Activated naive CD8-positive, alpha-beta T cell treated with anti-CD3 and anti-CD28 coated beads for 36 hours (primary cell): ENCODE measurements at places on chromosomes 1 and 21. TPM values are rescaled to one million over a fixed set of nuclear protein-coding genes. Genes with fewer than 3 reads are reported as not detected.

GRCh38 chr1:48222501-48223242 lies at the start of gene SLC5A9:
TSS of gene SLC5A9 (plus strand) at chr1:48222716. CDS start at chr1:48222737, 21 bp downstream.
- no peaks in the 10 kb centered on the region for H3K36me3 ChIP-seq
- no peak for DNase-seq
- no peaks in the 10 kb centered on the region for H3K27me3 ChIP-seq
- no peak within 1 kb of the TSS for H3K27ac ChIP-seq

DNA sequence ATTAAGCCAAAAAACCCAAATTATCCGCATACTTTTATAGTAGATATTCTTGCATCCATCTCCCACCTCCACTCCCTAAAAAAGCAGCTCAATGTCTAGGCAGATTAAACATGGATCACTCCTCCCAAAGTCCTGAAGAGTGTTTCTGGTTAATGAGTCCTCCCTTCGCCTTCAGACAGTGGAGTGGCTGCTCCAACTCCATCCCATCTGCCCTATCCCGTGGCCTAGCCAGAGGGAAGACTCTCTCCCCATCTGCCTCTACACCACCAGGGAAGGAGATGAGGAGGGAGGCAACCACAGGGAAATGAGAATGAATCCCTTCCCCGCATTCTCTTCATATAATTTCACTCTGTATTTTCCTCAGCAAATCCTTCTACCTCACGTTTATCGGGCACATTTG lies 103.8 kb downstream of the SLC45A1 start:
- H3K4me1 ChIP-seq = peaks cover 41% of the 10 kb centered on the region
- H3K27ac ChIP-seq = no peak overlapping the region
- H3K36me3 ChIP-seq = peaks cover 32% of the 10 kb centered on the region
- no peaks in the 10 kb centered on the region for H3K27me3 ChIP-seq

DNA sequence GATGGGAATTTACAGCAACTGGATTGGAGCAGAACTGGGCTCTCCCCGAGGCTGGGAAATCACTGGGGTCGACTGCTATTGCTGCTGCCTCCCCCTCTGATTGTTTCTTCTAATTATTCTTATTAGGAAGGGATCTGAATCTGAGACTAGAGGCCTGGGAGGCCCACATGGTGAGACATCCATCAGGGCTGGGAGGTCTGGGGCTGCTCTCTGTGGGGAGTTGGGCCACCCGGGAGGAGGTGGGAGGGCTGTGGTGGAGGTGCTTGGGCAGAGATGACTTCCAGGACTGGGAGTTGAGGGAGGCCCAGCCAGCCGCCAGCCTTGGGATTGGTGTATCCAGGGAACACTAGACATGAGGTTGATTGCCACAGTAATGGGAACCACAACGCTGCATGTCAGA lies 247.9 kb downstream of the GRIK3 start:
- H3K4me3 ChIP-seq = no peak overlapping the region
- H3K4me1 ChIP-seq = no peaks in the 10 kb centered on the region
- H3K27me3 ChIP-seq = peaks cover 11% of the 10 kb centered on the region
- H3K36me3 ChIP-seq = no peaks in the 10 kb centered on the region
- H3K27ac ChIP-seq = no peak overlapping the region

Gene GPR3
- total RNA-seq = 3.9 TPM

DNA sequence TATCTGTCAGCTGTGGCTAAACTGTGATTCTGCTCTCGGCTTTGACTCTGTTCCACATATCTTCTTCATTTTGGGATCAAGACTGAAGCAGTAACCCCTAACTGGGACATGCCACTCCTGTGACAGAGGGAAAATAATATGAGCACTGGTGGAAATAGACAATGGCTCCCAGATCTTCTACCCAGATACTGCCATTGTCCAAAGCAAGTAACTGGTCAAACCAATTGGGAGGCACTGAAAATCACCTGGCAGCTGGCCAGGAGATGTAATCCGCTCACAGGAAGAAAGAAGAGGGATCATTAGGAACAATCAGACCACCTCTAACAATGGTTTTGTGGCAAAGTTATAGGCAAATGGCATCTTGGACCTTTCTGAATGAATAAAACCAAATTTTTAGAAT lies 10.7 kb downstream of the SNX7 start:
- H3K27ac ChIP-seq = no peak overlapping the region
- H3K4me1 ChIP-seq = no peaks in the 10 kb centered on the region
- no peaks in the 10 kb centered on the region for H3K36me3 ChIP-seq
- H3K27me3 ChIP-seq = peaks cover 11% of the 10 kb centered on the region
- H3K4me3 ChIP-seq = no peak overlapping the region
- no peak for DNase-seq

- no peak overlapping the region for H3K4me3 ChIP-seq
- peaks cover 15% of the 10 kb centered on the region for H3K4me1 ChIP-seq
- no peak overlapping the region for H3K27ac ChIP-seq
- DNase-seq = no peak
- no peaks in the 10 kb centered on the region for H3K36me3 ChIP-seq
- peaks cover 6% of the 10 kb centered on the region for H3K27me3 ChIP-seq
These were observed 15.9 kb upstream of the DISP1 start for GRCh38 chr1:222798975-222799374.

Gene EDARADD
- 1.6 TPM for total RNA-seq

Gene VN1R5
- not detected for total RNA-seq

DNA sequence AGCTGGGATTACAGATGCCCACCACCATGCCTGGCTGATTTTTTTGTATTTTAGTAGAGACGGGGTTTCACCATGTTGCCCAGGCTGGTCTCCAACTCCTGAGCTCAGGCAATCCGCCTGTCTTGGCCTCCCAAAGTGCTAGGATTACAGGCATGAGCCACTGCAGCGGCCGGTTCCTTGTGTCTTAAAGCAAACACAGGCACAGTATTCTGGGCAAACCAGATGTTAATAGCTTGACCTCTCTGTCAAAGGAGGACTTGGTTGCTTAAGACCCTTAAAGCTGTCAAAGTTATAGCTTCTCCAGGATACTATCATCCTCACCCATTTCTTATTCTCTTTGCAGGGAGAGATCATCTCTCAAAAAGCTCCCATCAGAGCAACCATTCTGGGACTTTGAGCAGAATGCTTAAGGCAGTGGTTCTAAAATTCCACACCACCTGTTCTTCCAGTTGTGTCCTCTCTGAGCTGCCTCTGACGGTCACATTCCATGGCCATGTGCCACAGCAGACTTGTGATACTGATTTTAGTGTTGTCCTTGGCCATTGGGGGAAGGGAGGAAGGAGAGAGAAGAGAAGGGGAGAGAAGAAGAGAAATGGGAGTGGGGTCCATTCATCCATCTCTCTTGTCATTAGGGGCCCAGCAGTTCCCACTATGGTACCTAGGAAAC lies 81.8 kb downstream of the PBX1 start:
- H3K36me3 ChIP-seq = no peaks in the 10 kb centered on the region
- no peaks in the 10 kb centered on the region for H3K4me1 ChIP-seq
- no peak overlapping the region for H3K27ac ChIP-seq
- no peak overlapping the region for H3K4me3 ChIP-seq

GRCh38 chr1:97744977-97745376 lies 175.9 kb downstream of the DPYD start:
- H3K4me1 ChIP-seq = no peaks in the 10 kb centered on the region
- no peak overlapping the region for H3K4me3 ChIP-seq
- no peak for DNase-seq
- H3K27ac ChIP-seq = no peak overlapping the region
- no peaks in the 10 kb centered on the region for H3K27me3 ChIP-seq

- no peaks in the 10 kb centered on the region for H3K27me3 ChIP-seq
- no peak overlapping the region for H3K4me3 ChIP-seq
- no peaks in the 10 kb centered on the region for H3K4me1 ChIP-seq
- no peak for DNase-seq
These were observed 47.3 kb upstream of the GPR37L1 start for GRCh38 chr1:202075389-202075788.

Gene WNT9A
- not detected for total RNA-seq

- H3K4me1 ChIP-seq = peaks cover 23% of the 10 kb centered on the region
- no peaks in the 10 kb centered on the region for H3K27me3 ChIP-seq
- H3K36me3 ChIP-seq = peaks cover 16% of the 10 kb centered on the region
- no peak for DNase-seq
- H3K4me3 ChIP-seq = no peak overlapping the region
- no peak overlapping the region for H3K27ac ChIP-seq
These were observed 41.4 kb upstream of the HMGN1 start for GRCh38 chr21:39390212-39390765.

DNA sequence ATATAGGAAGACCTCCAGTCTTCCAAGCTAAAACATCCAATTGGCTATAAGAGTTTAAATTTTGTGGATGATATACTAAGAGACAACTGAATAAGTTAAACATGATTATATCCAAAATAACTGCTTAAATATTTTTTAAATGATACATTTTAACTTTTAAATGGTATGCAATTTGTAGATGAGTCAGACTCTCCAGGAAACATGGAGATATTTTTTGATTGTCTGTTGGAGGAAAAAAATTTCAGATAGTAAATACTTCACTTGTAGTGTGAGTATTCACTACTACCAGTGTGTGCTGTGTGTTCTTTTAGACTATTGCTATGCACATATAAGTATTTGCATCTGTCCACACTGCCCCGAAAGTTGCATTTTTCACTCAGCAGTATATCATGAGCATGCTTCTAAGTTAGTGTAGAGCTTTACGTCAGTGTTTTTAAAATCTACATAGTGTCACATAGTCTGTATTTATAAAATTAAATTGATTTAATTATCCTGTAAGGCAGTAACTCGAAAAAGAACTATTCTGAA lies 91.1 kb downstream of the USP25 start:
- no peak overlapping the region for H3K4me3 ChIP-seq
- peaks cover 55% of the 10 kb centered on the region for H3K36me3 ChIP-seq
- H3K4me1 ChIP-seq = peaks cover 32% of the 10 kb centered on the region
- DNase-seq = no peak
- no peaks in the 10 kb centered on the region for H3K27me3 ChIP-seq

Gene SAMD11
- not detected for total RNA-seq

Gene OSCP1
- total RNA-seq = 2.4 TPM

Gene ESRRG
- not detected for total RNA-seq
